ENCODE measurements at places on chromosomes 16 and 17. TPM values are rescaled to one million over a fixed set of nuclear protein-coding genes. Genes with fewer than 3 reads are reported as not detected.

The MT1M gene
- total RNA-seq = not detected

DNA sequence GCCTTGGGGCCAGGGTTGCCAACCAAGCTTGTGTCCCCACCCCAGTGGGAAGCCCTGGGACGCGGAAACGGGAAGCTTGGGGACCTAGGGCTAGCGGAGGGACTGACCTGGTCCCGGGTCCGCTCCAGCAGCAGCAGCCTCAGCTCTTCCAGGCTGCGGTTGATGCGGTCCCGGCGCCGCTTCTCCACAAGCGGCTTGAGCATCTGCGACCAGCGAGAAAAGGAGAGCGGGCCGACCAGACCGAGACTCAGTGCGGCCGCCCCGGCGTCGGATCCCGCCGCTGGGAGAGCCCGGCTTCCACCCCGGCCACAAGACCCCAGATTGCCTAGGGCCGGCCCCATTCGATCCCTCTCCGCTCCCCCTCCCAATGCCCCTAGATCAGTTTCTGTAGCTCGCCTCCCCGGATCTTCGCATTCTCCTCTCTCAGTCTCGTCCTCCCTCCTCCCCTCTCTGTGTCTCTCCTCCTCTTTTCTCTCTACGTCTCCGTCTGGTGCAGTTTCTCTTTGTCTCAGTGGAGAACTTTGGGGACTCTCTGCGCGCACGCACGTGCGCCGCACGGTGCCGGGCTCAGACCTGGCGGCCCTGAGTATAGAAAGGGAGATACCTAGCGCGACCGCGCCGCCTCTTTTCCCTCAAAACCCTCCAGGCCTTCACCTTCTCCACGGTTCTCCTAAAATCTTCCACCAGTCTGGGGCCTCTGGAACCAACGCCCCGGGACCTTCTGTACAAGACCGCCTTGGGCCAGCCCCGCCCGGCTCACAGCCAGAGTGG lies 797 bp downstream of the HES7 start:
- peaks cover 67% of the 10 kb centered on the region for H3K27me3 ChIP-seq
- peak overlapping the region; percentile 79 for H3K4me3 ChIP-seq
- peaks cover 1% of the 10 kb centered on the region for H3K36me3 ChIP-seq
- no peak overlapping the region for H3K27ac ChIP-seq
- DNase-seq = no peak

GRCh38 chr17:82019690-82020571 lies 2.7 kb downstream of the CENPX start:
- no peaks in the 10 kb centered on the region for H3K27me3 ChIP-seq
- DNase-seq = peak; percentile 65
- peak overlapping the region; percentile 14 for H3K4me3 ChIP-seq
- no peak overlapping the region for H3K27ac ChIP-seq
- peaks cover 11% of the 10 kb centered on the region for H3K4me1 ChIP-seq

GRCh38 chr17:43818966-43819365 lies 14.0 kb downstream of the MPP3 start:
- no peaks in the 10 kb centered on the region for H3K4me1 ChIP-seq
- no peaks in the 10 kb centered on the region for H3K27me3 ChIP-seq
- H3K36me3 ChIP-seq = peaks cover 6% of the 10 kb centered on the region
- no peak overlapping the region for H3K27ac ChIP-seq

Measured in progenitor cell of endocrine pancreas (in vitro differentiated cells).